Right lobe of liver (tissue), 6 donors: ENCODE measurements at places on chromosomes 11 and 22.

DNA sequence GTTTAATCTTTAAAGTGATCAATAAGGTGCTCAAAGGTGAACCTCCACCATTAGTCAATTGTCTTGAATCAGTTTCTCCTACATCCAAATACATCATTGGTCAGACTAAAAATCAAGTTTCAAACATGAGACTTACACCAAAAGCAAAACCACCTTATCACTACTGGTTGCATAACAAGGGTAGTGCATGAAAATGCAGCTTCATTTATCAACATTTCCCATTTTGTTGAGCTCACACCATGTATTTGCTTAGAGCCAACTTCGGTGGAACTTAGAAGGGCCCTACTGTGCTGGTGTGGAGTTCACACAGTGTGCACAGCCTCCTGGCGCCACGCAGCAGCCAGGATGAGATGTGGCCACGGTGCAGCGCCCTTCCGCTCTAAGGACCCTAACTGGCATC, 23.1 kb upstream of the PHLDA2 start:
- DNase-seq = no peak

DNA sequence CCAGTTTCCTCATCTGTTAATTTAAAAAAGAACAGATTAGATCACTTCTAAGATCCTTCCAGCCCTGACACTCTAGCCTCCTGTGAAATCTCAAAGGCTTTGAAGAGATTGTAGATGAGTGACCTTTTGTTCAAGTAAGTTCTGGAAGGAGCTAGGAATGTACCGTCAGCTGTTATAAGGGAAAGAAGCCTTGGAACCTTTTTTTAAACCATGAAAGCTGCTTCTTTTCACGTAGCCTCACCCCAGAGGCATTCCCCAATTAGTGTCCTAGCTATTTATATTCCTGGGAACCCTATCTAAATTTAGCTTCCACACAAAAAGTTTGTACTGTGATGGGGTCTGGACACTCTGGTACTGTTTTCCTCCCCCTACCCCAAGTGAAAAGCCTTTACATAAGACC, 35.8 kb upstream of the SLN start:
- no peak for DNase-seq

DNA sequence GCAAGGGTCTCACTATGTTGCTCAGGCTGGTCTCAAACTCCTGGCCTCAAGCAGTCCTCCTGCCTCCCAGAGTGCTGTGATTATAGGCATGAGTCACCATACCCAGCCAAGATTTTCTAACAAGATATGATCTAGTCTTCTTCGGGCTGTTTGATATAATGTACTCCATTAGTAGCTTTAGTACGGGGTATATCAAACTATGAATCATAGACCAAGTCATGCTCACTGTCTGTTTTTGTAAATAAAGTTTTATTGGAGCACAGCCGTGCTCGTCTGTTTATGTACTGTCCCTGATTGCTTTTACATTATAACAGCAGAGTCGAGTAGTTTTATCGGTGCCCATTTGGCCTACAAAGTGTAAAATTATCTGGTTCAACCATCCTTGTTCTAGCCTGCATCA, 43.9 kb upstream of the GRIK4 start:
- DNase-seq = no peak

DNA sequence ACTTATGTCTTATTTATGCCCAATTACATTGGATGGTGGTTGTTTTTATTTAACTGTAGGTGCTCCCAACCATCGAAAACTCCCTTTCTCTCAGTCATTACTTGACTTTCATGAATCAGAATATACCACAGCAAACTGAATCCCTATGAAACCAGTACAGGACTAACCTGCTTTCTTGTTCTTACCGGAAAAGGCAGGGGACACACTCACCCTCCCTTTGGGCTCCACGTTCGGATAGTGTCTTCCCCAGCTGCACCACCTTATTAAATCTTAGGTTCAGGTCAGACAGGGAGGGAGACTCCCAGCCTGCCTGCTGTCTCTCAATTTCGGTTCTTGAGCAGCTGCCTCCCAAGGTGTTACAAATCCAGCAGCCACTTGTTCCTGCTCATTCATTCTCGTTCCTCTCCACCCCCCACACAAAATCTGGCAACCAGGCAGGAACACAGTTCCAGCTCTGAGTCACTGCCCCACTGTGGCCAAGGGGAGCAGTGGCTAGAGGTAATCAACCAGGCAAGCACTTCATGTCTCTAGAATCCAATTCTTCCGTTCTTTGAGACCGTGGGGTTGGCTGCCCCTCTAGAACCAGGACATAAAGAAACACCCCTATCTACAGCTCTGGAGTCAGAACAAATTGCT, 133.0 kb downstream of the PLEKHA7 start:
- peak; percentile 47 for DNase-seq

- DNase-seq = peak; percentile 38
Measured at GRCh38 chr11:70526116-70527045, 128.1 kb downstream of the CTTN start.

- DNase-seq = no peak
Measured at GRCh38 chr11:113773092-113773415, 438 bp downstream of the ZW10 start.

DNA sequence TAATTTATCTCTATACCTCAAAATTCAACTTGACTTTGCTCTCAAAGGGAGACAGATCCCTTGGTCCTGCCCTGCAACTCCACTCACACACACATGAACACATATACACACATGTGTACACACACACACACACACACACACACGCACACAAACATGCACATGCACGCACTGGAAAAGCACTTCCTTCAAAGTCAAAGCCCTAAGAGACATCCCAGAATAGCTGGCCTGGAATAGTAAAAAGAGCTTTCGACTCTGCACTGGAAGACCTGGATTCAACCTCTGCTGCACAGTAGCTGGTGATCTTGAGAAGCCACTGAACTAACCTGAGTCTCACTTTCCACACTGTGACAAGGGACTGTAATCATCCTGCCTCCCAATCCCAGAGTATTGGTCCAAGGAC, 26.8 kb downstream of the TENM4 start:
- DNase-seq = no peak

DNA sequence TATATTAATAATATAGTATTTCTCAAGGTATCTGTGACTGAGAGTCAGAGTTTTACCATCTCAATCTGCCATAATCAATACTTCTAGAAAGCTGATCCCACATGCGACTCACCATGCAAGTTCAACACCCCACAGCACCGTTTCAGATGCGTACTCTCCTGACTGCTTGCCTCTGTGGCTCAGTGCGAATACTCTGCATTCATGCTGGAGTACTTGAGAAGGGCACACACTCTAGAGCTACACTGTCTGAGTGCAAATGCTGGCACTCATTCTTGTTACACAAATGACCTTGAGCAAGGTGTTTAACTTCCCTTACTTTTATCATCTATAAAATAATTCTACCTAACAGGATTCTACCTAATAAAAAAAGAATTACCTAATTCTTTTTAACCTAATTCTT, 12.5 kb downstream of the SNU13 start:
- DNase-seq = no peak

- no peak for DNase-seq
Measured at GRCh38 chr11:96038046-96038445, 114.1 kb upstream of the MTMR2 start.

DNA sequence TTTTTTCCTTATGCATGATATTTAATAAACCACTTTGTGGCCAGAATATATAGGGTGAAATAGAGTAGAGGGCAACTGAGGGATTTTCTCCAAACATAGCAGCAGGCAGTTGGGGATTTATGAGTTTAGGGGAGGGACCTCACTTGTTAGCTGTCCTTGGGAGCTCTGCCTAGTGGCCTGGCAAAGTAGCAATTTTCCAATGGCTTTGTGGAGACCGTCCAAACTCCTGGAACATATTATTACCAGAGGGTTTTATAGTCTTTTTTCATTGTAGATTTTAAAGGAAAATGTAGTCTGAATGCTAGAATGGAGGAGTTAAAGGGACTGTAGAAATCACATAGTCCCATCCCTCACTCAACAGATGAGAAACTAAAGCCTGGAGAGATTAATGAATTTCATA, 32.3 kb downstream of the AMOTL1 start:
- DNase-seq = no peak

GRCh38 chr11:114132944-114133394, 73.5 kb downstream of the ZBTB16 start:
- DNase-seq = no peak

- no peak for DNase-seq
Measured at GRCh38 chr22:49372530-49373288, 455.0 kb downstream of the BRD1 start.

GRCh38 chr22:27110665-27111451, 453.5 kb downstream of the MIAT start:
- no peak for DNase-seq

GRCh38 chr22:23062616-23063538, 7.4 kb upstream of the GNAZ start:
- no peak for DNase-seq

GRCh38 chr11:118897721-118898310, 14.1 kb downstream of the CXCR5 start:
- DNase-seq = no peak

DNA sequence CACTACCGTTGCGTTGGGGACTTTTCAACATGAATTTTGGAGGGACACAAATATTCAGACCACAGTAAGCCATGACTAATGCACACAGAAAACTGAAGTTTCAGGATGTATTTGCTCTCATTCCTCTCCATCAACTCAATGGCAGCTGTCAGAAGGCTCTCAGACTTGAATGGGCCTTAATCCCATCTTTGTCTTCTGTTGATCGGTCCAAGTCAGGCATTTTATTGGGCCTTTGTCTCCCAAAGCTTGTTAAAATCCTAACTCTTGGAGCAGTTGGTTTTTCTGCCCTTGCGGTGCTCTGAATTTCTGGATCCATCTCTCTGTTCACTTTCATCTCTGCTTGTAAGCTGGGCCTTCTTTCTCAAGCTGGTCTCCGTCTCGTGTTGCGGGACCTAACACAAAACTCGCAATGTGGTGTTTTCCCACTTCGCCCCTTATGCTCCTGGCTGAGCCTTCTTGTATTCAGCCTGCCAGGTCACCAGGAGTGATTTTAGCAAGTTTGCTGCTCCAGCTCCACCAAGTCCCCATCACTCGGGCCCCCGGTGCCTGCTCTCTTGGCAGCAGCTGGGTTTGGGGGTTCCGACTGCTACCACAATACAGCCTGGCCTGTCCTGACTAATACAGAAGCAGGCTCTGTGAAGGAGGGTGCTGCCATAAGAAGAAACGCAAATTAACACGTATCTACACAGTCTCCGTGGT, 27.0 kb downstream of the TSPAN32 start:
- DNase-seq = no peak
